ENCODE measurements at places on chromosomes 5 and 9. TPM values are rescaled to one million over a fixed set of nuclear protein-coding genes. Genes with fewer than 3 reads are reported as not detected.

DNA sequence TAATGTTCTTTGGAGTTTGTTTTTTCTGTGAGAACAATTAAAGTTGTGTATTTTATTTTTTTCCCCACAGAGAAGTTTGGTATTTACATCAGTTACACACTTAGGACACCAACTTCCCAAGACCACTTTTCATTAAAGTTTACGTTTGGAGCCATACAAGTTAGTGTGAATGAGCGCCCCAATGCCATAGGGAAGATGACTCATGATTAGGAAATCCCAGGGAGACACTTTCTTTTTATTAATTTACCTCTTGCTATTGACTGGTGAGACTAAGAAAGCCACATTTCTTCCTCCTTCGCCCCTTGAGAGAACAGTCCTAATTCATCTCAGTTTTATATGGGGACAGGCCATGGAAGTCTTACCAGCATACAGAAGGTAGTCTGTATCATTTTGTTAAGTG lies 57.1 kb downstream of the EDIL3 start:
- no peak overlapping the region for H3K4me3 ChIP-seq
- H3K27me3 ChIP-seq = no peaks in the 10 kb centered on the region
- no peak for DNase-seq
- no peaks in the 10 kb centered on the region for H3K36me3 ChIP-seq
- peaks cover 5% of the 10 kb centered on the region for H3K4me1 ChIP-seq
- H3K27ac ChIP-seq = no peak overlapping the region

DNA sequence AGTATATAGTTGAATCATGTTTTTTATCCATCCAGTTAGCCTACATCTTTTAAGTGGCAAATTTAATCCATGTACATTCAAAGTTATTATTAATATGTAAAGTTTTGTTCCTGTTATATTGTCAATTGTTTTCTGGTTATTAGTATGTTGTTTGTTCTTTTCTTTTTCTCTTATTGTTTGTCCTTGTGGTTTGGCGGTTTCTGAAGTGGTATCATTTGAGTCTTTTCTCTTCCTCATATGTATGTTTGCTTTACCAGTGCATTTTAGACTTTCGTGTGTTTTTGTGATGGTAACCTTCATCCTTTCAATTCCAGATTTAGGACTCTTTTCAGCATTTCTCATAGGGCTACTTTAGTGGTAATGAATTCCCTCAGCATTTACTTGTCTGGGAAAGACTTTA lies 130.4 kb upstream of the RFX3 start:
- no peak overlapping the region for H3K4me3 ChIP-seq
- no peak overlapping the region for H3K27ac ChIP-seq
- H3K27me3 ChIP-seq = no peaks in the 10 kb centered on the region

GRCh38 chr9:26891726-26892125 lies 876 bp downstream of the CAAP1 start:
- H3K4me1 ChIP-seq = peaks cover 6% of the 10 kb centered on the region
- peak overlapping the region; percentile 98 for H3K27ac ChIP-seq
- H3K4me3 ChIP-seq = peak overlapping the region; percentile 95
- peaks cover 2% of the 10 kb centered on the region for H3K36me3 ChIP-seq

- no peaks in the 10 kb centered on the region for H3K4me1 ChIP-seq
- no peaks in the 10 kb centered on the region for H3K27me3 ChIP-seq
- no peak overlapping the region for H3K4me3 ChIP-seq
Measured at GRCh38 chr9:122463828-122464632, 13.7 kb downstream of the OR1J1 start.

GRCh38 chr5:176653401-176654385 lies 6.4 kb downstream of the TSPAN17 start:
- no peak for DNase-seq
- H3K27ac ChIP-seq = no peak overlapping the region
- no peak overlapping the region for H3K4me3 ChIP-seq
- H3K4me1 ChIP-seq = no peaks in the 10 kb centered on the region
- no peaks in the 10 kb centered on the region for H3K27me3 ChIP-seq

- no peaks in the 10 kb centered on the region for H3K36me3 ChIP-seq
- no peaks in the 10 kb centered on the region for H3K4me1 ChIP-seq
- DNase-seq = no peak
- H3K27me3 ChIP-seq = no peaks in the 10 kb centered on the region
- H3K27ac ChIP-seq = no peak overlapping the region
- H3K4me3 ChIP-seq = no peak overlapping the region
Measured at GRCh38 chr5:128695791-128696530, 157.9 kb upstream of the FBN2 start.

GRCh38 chr9:13896922-13897835 lies 416.8 kb downstream of the NFIB start:
- H3K4me1 ChIP-seq = peaks cover 14% of the 10 kb centered on the region
- H3K36me3 ChIP-seq = no peaks in the 10 kb centered on the region
- no peak for DNase-seq

GRCh38 chr5:94191604-94192003 lies 426.8 kb downstream of the KIAA0825 start:
- H3K27ac ChIP-seq = no peak overlapping the region
- no peaks in the 10 kb centered on the region for H3K36me3 ChIP-seq
- no peak for DNase-seq
- no peaks in the 10 kb centered on the region for H3K4me1 ChIP-seq
- H3K27me3 ChIP-seq = no peaks in the 10 kb centered on the region

DNA sequence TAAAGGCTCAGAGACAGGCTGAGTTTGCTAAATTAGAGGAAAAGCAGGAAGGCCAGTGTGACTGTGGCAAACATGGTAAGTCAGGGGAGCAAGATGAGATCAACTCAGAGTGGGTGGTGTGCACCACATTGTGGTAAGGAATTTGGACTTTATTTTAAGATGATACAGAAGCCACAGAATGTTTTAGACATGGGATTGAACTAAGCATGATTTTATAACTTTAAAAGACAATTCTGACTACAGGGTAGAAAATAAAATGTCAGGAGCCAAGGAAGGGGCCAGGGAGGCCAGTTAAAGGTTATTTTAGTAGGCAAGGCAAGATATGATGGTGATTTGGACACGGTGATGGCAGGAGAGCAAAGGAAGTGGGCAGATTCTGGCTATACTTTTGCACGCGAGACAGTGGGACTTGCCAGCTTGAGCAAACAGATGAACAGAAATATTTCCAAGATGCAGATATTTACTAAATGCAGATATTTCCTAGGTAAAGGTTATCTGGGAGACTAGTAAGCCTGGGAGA lies 53.9 kb downstream of the TSSK1B start:
- H3K36me3 ChIP-seq = no peaks in the 10 kb centered on the region
- no peak overlapping the region for H3K4me3 ChIP-seq
- no peak for DNase-seq
- peak overlapping the region; percentile 16 for H3K27ac ChIP-seq
- peaks cover 17% of the 10 kb centered on the region for H3K4me1 ChIP-seq

GRCh38 chr5:126402621-126403555 lies 20.3 kb upstream of the GRAMD2B start:
- H3K27ac ChIP-seq = no peak overlapping the region
- DNase-seq = no peak
- H3K4me3 ChIP-seq = no peak overlapping the region
- H3K36me3 ChIP-seq = no peaks in the 10 kb centered on the region
- no peaks in the 10 kb centered on the region for H3K27me3 ChIP-seq

- DNase-seq = no peak
- H3K27me3 ChIP-seq = peaks cover 50% of the 10 kb centered on the region
- H3K4me1 ChIP-seq = peaks cover 12% of the 10 kb centered on the region
- no peak overlapping the region for H3K4me3 ChIP-seq
Measured at GRCh38 chr5:75042522-75042921, 9.8 kb downstream of the GCNT4 start.

DNA sequence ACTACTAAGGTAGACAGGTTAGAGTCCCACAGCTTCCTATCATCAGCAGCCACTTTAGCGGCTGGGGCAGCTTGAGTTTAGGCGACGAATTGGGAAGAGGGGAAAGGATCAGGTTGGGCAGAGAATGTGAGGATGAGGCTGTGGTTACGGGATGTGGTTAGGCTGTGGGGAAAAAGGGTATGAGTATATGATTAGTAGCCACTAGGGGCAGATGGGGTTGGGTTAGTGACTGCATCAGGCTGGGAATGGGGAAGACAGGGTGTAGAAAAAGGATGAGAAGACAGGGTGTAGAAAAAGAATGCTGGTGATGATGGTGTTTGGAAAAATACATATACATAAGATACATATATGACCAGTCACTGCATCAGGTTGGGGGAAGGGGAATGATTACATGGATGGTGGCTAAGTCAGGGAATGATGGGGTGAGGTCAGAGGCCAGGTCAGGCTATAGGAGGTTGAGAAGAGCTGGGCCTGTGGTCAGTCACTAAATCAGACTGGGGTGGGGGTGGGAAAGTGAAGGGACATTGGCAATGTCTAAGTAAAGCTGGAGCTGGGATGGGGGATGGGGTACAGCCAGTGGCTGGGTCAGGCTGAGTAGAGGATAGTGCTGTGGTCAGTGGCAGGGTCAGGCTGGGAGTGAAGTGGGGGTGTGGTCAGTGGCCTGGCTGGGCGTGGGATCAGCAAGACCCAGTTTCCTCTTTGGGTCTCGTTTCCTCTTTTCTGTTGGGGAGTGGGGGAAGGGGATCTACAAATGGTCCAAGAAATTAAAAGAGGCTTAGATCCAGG lies 2.1 kb downstream of the TLN1 start:
- H3K4me3 ChIP-seq = peak overlapping the region; percentile 11
- H3K4me1 ChIP-seq = peaks cover 53% of the 10 kb centered on the region
- H3K27me3 ChIP-seq = no peaks in the 10 kb centered on the region
- H3K27ac ChIP-seq = peak overlapping the region; percentile 100
- DNase-seq = peak; percentile 56

DNA sequence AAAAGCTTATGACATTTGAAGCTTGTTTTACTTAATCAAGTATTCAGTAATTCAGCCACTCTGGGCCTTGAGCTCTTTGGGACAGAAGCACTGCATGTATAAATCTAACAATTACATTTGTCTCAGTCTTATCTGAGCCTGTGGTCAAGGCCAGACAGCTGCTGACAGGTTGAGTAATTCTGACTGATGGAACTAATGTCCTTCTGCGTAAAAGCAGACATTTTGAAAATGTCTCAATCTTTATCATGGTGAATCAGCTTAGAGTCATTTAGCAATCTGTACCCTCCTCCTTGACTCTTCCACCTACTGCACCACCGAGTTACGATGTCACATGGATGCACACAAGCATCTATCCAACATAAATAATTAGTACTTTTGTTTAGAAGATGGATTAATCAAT lies 400.0 kb downstream of the ARRDC3 start:
- no peaks in the 10 kb centered on the region for H3K27me3 ChIP-seq
- DNase-seq = no peak
- H3K4me1 ChIP-seq = peaks cover 9% of the 10 kb centered on the region
- H3K36me3 ChIP-seq = no peaks in the 10 kb centered on the region
- no peak overlapping the region for H3K4me3 ChIP-seq
- H3K27ac ChIP-seq = no peak overlapping the region

- no peak overlapping the region for H3K27ac ChIP-seq
- H3K36me3 ChIP-seq = no peaks in the 10 kb centered on the region
Measured at GRCh38 chr9:98491828-98492227, 216.9 kb downstream of the GABBR2 start.

- DNase-seq = no peak
- H3K36me3 ChIP-seq = no peaks in the 10 kb centered on the region
- no peak overlapping the region for H3K27ac ChIP-seq
- no peak overlapping the region for H3K4me3 ChIP-seq
- no peaks in the 10 kb centered on the region for H3K27me3 ChIP-seq
- no peaks in the 10 kb centered on the region for H3K4me1 ChIP-seq
Measured at GRCh38 chr9:38368731-38369130, 23.8 kb upstream of the ALDH1B1 start.

DNA sequence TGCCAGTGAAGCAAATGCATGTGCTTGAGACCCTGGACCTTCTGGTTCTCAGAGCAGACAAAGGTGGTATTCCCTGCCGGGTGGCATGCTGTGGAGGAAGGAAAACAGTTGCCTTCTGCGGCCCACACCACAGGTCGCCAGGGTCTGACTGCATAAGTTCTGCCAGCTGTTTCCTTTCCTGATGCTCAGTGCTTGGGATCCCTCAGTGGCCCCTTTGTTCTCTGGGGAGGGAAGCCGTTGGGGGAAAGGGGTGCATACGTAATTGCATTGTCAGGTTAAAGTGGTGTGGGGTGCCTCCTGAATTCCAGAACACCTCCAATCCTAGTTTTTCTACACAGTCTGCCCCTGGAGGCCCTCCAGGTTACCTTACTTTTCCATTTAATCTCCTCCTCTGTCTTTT lies 43.1 kb upstream of the SLC2A8 start:
- H3K36me3 ChIP-seq = no peaks in the 10 kb centered on the region
- no peak overlapping the region for H3K27ac ChIP-seq
- no peaks in the 10 kb centered on the region for H3K27me3 ChIP-seq
- no peak for DNase-seq
- H3K4me1 ChIP-seq = no peaks in the 10 kb centered on the region

DNA sequence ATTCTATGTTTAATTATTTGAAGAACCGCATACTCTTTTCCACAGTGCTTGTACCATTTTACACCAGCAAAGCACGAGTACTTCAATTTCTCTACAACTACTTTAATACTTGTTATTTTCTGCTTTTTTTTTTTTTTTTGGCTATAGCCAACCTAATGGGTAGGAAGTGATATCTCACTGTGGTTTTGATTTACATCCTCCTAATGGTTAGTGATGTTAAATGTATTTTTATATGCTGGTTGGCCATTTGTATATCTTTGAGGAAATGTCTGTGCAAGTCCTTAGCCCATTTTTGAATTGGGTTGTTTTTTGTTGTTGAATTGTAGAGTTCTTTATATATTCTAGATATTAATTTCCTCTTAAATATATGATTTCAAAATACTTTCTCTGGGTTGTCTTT lies 22.6 kb downstream of the OGN start:
- H3K36me3 ChIP-seq = no peaks in the 10 kb centered on the region
- H3K27me3 ChIP-seq = no peaks in the 10 kb centered on the region
- H3K27ac ChIP-seq = no peak overlapping the region
- H3K4me3 ChIP-seq = no peak overlapping the region

DNA sequence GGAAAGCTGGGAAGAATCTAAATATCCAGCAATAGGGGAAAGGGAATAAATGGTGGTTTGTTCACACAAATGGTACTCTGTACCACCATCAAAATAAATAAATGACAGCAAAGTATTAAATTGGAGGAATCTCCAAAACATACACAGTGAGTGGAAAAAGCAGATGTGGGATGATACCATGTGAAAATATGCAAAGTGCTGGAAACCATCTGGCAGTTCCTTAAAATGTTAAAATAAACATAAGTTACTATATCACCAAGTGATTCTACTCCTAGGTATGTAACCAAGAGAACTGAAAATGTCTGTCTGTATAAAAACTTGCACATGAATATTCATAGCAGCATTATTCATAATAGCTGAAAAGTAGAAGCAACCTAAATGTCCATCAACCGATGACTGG lies 41.9 kb upstream of the TEX48 start:
- DNase-seq = no peak
- no peaks in the 10 kb centered on the region for H3K36me3 ChIP-seq
- H3K27ac ChIP-seq = no peak overlapping the region
- H3K4me3 ChIP-seq = no peak overlapping the region

GRCh38 chr5:56814361-56814962 lies 887 bp upstream of the MAP3K1 start:
- peak; percentile 33 for DNase-seq
- H3K4me1 ChIP-seq = peaks cover 20% of the 10 kb centered on the region
- peak overlapping the region; percentile 97 for H3K27ac ChIP-seq
- peak overlapping the region; percentile 99 for H3K4me3 ChIP-seq
- no peaks in the 10 kb centered on the region for H3K36me3 ChIP-seq

PLPP7 gene
- 50.3 TPM for total RNA-seq

C5orf58 gene
- total RNA-seq = not detected

FCN2 gene
- not detected for total RNA-seq

SELENOP gene
- 83.0 TPM for total RNA-seq

RNF38 gene
- total RNA-seq = 18.6 TPM

SLC4A9 gene
- not detected for total RNA-seq

ABCA2 gene
- total RNA-seq = 56.7 TPM

PCDHAC2 gene
- total RNA-seq = 47.8 TPM

CKS2 gene
- total RNA-seq = 52.7 TPM

SV2C gene
- total RNA-seq = 0.24 TPM
